ENCODE measurements at places on chromosomes 4 and X.
A peak's percentile ranks its signal among the peaks of the same experiment; 100 is the strongest.

- DNase-seq: no peak
Observed at GRCh38 chr4:32112891-32113290, 1392.7 kb downstream of the PCDH7 start.

DNA sequence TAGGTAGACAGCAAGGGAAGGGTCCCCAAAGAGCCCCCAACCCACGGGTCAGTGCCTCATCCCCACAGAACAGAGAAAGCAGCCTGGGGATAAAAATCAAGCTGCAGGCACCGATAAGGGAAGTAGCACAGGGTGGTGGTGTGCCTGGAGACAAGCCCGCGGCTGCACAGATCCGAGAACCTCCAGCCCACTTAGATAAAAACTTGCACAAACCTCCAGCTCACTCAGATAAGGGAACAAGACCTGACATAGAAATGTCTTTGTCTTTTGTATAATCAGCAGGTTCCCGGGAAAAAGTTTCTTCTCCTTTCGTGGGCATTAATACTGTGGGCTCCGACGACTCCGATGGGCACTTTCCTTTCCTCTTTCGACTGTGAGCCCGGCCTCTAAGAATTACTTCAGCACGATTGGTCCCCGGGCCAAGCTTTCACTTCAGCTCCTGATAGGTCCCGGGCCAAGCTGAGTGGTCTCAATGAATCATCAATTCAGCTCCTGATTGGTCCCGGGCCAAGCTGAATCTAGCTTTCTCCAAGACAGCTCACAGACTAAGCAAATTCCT is 32.4 kb downstream of the PRDX4 start:
- DNase-seq: peak; percentile 11

- DNase-seq: no peak
Observed at GRCh38 chr4:7311205-7311604, 118.9 kb downstream of the SORCS2 start.

DNA sequence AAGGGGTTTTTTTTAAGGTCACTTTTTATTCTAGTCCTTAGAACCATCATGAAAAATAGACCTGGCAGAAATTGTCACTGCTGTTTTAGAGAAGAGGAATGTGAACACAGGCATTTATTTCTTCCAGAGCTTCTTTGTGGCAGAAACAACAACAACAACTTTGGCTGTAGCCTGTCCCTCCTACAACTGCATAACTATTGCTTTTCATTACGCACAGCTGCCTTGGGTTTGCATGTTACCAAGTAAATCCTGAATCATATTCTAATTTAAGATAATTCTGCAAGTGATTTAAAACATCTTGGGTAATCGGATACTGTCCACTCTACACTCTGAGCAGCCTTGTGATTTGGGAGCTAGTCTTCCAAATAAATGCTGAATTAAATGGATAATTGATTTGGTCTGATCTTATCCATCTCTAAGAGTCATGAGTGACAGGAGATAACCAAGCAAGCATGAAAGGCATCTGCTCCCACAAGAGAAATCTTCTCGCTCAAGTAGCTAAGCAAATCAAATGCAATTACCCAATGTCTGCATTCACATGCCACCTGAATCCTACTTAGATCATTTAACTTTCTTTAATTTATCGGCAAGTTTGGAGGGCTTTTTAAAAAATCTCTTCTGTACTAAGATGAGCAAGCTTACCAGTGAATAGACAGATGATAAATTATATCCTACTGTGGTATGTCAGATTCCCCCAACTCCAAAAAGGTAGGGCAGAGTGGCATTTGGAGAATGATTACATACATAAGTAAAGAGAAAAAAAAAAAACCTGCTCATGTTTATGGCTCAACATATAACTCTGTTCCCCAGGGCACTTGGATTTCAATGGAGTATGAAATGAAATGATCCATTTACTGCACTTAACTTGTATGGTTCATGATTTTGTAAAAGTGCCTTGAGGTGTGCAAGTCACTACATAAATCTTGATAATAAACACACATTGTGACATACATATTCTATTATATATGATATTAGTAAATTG is 73.6 kb downstream of the EGF start:
- DNase-seq: peak; percentile 32

GRCh38 chr4:187995322-187996207 is at the start of gene ZFP42:
Gene ZFP42 (plus strand): TSS chr4:187995771. CDS start chr4:188002808, 7,037 bp downstream.
- no peak for DNase-seq

- DNase-seq: no peak
Observed at GRCh38 chr4:71833232-71833900, 49.5 kb upstream of the GC start.
